ENCODE measurements at places on chromosomes 12 and 14. TPM values are rescaled to one million over a fixed set of nuclear protein-coding genes. Genes with fewer than 3 reads are reported as not detected.

The ASCL1 gene
- not detected for total RNA-seq

The TAS2R50 gene
- 0.47 TPM for total RNA-seq

The HOXC4 gene
- not detected for total RNA-seq

The SYCP3 gene
- not detected for total RNA-seq

The PUS7L gene
- 4.3 TPM for total RNA-seq

The SPX gene
- total RNA-seq: 16.5 TPM

The DMAC2L gene
- 28.3 TPM for total RNA-seq

The REC8 gene
- 1.6 TPM for total RNA-seq

The AJUBA gene
- total RNA-seq: 7.2 TPM

The CACNA1C gene
- total RNA-seq: 137 TPM

All from left ventricle myocardium inferior (tissue), 1 donor.